Metanephros (tissue), 2 donors: ENCODE measurements at places on chromosomes 7 and 10. TPM values are rescaled to one million over a fixed set of nuclear protein-coding genes. Genes with fewer than 3 reads are reported as not detected.

CUZD1 gene
- 0.29 TPM for total RNA-seq

TECPR1 gene
- total RNA-seq, result 21.8 TPM

LRRN3 gene
- 3.7 TPM for total RNA-seq

PROSER2 gene
- 12.4 TPM for total RNA-seq

MRLN gene
- total RNA-seq, result 26.3 TPM

FASTK gene
- 64.4 TPM for total RNA-seq

CHST3 gene
- total RNA-seq, result 28.2 TPM

TRAPPC14 gene
- 9.9 TPM for total RNA-seq

FRA10AC1 gene
- total RNA-seq, result 23.1 TPM

FXYD4 gene
- total RNA-seq, result 1.6 TPM

EBLN1 gene
- not detected for total RNA-seq

MYH16 gene
- 0.06 TPM for total RNA-seq

CHRM2 gene
- 4.8 TPM for total RNA-seq

TMEM176A gene
- 71.8 TPM for total RNA-seq

STAMBPL1 gene
- 6.8 TPM for total RNA-seq
